Activated CD4-positive, alpha-beta T cell treated with anti-CD3 and anti-CD28 coated beads for 24 hours (primary cell): ENCODE measurements at places on chromosomes 2 and 18.

DNA sequence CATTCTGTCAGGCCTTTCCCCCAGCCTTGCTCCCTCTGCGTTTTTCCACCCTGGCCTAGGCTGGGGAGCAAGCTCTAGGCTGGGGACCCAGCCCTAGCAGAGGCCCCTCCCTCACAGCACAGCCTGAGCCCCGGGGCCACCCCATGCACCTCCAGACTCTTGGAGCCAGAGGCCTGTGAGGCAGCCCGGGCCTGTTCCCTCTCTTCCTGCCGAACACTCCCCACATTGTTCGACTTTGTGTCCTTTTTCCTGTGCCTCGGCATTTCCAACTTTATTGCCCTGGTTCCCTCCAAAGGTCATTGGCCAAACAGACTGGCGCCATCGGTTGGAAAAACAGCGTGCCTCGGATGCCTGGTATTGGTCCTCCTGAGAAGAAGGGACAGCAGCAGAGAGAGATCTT lies 79.7 kb downstream of the HS1BP3 start:
- DNase-seq: no peak

- no peak for DNase-seq
Measured at GRCh38 chr2:165967746-165968145, 14.2 kb upstream of the TTC21B start.

GRCh38 chr2:218289639-218290315 lies 2.5 kb downstream of the TMBIM1 start:
- DNase-seq: no peak

- DNase-seq: no peak
Measured at GRCh38 chr2:21146638-21147037, 22.9 kb downstream of the TDRD15 start.

GRCh38 chr2:105903051-105903674 lies 158.5 kb downstream of the NCK2 start:
- no peak for DNase-seq

DNA sequence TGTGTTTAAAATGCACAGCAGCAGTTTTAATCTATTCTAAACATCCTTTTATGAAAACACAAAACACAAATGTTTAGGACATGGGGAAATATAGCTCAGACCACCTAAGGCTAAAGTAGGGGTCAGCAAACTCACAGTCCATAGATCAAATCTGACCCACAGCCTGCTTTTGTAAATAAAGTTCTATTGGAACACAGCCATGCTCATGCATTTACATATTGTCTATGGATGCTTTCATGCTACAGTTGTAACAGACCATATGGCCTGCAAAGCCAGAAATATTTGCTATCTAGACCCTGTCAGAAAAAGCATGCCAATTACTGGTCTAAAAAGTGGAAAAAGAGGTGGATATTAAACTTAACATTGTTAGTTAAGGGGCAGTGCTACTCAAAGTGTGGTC lies 1105.4 kb upstream of the KLHL29 start:
- no peak for DNase-seq

- DNase-seq: no peak
Measured at GRCh38 chr2:20365249-20365817, 14.7 kb upstream of the PUM2 start.
